Activated naive CD4-positive, alpha-beta T cell treated with anti-CD3 and anti-CD28 coated beads, Interleukin-2, amount 50 U/mL, for 72 hours (primary cell): ENCODE measurements at places on chromosomes 6 and 20. TPM values are rescaled to one million over a fixed set of nuclear protein-coding genes. Genes with fewer than 3 reads are reported as not detected.

XKR7 gene
- total RNA-seq = 0.09 TPM

SHLD1 gene
- 14.9 TPM for total RNA-seq

PGBD1 gene
- total RNA-seq = 0.39 TPM

DNA sequence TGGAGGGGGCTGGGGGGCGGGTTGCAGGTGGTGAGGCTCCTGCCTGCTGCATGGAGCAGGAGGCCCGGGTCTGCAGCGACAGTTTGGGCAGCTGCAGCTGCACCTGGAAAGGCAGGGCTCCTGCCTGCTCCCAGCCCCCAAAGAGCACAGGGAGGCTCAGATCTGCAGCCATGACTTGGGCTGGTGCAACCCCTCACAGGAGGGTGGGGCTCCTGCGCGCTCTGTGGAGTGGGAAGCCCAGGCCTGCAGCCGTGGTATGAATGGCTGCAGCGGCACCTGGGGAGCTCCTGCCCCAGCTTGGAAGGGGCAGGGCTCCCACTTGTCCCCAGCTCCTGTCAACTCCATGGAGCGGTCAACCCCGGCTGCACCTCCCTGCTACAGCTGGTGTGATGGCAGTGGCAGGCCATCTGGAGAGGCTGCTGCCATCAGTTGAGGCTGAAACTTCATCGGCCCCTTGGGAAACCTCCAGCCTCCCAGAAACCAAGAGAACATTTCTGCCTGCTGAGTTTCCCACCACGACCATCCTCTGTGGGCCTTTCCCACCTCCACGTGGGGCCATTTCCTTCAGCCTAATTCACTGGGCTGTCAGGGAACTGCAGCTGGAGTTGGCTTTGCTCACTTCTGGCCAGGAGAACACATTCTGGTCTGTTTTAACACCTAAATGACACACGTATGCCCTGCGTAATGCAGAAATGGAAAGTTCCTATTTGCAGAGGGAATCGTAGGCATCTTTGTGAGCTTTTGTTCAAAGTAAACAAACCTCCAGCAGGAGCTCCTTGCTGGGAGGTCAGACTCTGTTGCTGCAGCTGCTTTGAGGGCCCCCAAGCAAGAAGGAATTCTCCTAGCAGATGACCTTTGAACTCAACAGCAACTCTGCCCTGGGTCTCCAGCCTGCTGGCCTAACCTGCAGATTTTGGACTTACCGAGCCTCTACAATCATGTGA is 429.0 kb downstream of the PREX1 start:
- no peak for DNase-seq

DNA sequence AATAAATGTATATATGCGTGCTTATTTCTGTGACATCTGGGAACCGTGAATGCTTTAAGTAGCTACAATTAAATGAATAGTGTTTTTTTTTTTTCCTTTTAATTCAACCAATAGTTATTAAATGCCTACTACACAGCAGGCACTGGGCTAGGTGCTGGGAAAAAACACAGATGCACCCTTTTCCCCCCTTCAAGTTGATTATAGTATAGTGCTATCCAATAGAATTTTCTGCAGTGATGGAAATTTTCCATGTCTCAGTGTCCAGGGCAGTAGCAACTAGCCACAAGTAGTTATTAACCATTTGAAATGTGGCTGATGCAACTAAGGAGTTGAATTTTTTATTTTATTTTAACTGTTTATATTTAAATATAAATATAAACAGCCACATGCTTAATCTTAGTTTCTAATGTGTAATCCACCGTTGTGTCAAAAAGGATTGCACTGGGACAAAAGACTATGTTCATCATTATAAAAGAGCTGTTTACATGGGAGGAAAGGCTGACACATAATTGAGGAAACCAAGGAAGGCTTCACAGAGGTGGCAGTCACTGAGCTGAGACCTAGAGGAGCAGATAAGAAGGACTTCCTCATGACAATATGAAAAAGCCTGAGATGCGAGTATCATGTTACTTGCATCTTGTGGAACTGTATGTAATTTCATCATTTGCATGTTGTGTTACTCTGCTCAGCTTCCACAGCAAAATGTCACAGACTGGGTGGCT is 261.2 kb upstream of the PLCB4 start:
- DNase-seq = no peak

GRCh38 chr20:54090230-54091119 is 20.1 kb upstream of the BCAS1 start:
- no peak for DNase-seq

DNA sequence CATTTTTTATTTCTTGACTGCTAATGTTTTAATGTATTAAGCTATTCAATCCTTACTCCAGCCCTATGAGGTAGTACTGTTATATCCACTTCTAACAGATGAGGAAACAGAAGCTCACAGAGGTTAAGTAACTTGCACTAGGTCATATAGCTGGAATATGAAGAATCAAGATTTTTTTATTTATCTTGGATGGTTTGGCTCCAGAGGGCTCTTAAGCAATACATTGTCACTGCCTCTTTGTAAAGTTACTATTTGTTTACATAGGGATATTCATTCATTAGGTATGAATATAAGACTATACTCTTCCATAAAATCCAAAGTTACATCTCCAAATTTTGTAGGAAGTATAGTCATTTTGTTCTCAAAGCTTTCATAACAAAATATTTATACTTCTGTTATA is 113.8 kb downstream of the LAMP5 start:
- DNase-seq = no peak

- DNase-seq = no peak
Measured at GRCh38 chr6:25918083-25918683, 12.3 kb downstream of the SLC17A2 start.

GRCh38 chr6:107556082-107556481 is 66.2 kb downstream of the SOBP start:
- no peak for DNase-seq
